NCI-H2081 treated with DMSO at 0.1 percent for 48 hours (cell line): ENCODE measurements at places on chromosomes 5 and 9.
A peak's percentile ranks its signal among the peaks of the same experiment; 100 is the strongest.

DNA sequence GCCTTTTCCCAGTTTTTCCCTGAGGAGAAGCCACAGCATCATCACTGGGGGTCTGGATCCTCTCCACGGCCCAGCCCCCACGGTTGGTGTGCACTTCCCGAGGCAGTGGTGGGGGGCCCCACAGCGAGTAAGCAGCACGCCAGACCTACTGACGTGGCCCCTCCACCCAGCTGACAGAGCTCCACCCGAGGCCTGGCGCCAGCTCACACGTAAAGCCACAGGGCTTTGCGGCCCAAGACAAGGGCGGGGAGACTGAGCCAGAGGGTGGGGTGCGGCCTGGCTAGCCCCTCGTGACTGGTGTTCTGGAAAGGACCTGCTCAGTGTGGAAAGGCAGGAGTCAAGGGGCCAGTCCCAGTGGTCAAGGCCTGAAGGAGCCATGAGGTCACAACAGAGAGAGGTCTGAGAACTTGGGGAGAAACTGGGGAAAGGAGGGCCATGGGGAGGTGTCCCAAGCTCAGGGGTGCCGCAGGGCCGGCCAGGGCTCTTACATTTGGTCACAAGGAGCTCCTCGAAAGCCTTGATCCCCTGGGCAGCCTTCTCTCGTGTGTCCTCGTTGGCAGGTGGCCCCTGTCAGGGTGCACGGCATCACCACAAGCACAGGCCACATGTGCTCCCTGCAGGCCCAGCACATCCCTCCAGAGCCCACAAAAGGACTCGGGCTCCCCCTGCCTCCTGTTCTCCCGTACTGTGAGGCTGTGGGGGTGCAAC lies 5.5 kb downstream of the SNAPC4 start:
- no peak for DNase-seq

DNA sequence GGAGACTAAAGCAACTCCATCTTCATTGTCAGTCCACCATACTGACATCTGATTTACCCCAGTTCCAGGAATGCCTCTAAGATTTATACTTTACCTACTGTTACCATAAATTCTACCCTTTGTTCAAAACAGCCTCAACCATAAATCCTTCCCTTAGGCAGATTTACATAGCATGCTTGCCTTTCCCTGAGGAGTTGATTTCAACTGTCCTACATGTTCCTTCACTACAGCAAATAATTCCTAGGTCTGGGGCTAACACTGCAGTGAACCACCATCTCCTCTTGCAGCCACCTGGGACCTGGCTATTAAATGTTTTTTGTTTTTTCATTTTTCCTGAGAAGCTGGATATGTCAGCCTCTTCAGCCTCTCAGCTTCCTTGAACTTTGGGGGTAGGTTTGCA lies 166.9 kb upstream of the PDE4D start:
- no peak for DNase-seq

DNA sequence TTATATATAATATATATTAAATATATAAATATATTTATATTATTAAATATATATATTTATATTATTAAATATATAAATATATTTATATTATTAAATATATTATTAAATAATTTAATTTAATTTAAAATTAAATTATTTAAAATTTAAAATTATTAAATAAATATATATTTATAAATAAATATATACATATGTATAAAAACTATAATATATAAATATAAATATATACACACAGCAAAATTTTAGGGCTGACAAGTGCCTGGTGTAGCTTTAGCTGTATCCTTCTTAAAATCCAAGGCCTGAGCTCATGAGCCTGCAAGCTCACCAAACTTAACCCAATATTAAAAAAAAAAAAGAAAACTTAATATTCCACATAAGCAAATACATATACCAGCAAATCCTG lies 53.2 kb downstream of the UBAP2 start:
- no peak for DNase-seq

- DNase-seq, result no peak
Observed at GRCh38 chr5:84118551-84118950, 266.1 kb downstream of the EDIL3 start.

DNA sequence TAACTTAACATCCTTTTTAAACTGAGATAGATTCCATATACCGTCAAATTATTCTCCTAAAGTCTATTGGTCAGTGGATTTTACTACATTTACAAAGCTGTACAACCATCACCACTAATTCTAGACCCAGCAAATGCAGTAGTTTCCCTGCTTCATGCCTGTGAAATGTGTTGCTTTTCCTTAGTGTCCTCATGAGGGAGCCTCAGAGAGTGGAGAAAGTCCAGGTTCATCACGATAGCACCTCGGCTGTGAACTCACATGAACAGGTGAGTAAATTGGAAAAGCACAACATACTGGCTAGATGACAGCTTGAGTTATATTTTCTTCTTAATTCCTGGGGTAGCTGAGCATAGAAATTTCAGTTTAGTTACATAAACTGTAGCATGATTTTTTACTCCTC lies 653.7 kb downstream of the MTRR start:
- no peak for DNase-seq

DNA sequence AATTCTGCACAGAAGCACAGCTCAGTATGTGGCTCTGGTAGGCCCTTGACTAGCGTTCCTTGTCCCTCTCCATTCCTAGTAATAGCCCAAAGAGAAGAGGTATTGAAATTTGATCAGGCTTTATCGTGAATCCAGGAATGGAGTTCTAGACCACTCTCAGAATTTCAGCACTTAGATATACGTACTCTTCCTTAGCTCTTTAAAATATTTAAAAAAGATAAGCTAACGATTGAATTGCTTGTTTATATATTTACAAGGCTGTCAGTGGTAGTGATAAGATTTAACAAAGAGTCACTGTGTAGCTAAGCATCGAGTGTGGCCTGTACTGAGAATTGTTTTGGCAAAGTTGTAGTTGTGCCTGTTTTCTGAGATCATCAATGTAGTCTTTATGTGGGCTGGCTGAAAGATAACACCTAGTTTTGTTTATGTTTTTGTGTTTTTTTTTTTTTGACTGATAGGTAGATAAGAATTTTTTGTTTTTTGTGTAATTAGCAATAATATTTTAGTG lies 2.5 kb downstream of the KIAA1958 start:
- no peak for DNase-seq

- DNase-seq, result no peak
Observed at GRCh38 chr5:89968958-89969381, 440.6 kb downstream of the CETN3 start.

DNA sequence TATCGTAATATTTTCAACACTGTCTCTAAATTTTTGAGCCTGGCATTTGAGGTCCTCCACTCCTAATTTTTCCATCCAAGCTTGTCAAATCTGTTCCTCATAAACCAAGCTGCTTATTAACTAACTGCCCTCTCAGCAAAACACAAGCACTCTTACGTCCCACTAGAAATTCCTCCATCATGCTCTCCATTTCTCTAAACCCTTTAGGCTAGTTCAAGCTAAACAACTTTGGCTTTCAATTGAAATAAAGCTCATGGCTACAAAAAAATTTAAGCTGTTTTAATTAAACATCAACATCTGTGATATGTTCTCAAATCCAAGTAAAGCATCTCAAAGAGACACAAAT lies 45.7 kb downstream of the RNF145 start:
- DNase-seq, result no peak

DNA sequence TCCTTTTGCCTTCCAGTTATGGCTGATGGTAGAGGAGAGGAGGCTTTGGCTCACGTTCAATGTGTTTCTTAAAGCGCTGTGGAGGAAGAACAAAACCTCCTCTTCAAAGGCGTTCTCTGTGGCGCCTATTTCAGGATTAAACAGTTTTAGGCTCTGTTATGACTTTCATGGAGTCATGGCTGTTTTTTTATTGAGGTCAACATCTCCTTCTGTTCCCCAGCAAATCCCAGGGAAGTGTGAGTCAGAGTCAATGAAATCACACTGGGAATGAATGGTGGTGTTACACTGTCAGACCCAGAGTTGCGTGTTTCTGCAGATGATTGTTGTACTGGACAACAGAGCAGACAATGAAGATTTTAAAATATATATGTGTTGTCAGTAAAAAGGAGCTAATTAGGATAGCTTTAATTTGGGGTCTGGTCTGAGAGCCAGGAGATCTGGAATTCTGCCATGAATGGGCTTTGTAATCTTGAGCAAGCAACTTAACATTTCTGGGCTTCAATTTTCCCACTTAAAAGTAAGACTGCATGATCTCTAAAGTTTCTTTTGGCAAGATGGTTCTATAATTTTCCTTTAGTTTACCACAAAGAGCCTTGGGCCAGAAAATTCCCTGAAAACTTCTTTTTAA lies 240.7 kb downstream of the CSNK1G3 start:
- DNase-seq, result no peak

DNA sequence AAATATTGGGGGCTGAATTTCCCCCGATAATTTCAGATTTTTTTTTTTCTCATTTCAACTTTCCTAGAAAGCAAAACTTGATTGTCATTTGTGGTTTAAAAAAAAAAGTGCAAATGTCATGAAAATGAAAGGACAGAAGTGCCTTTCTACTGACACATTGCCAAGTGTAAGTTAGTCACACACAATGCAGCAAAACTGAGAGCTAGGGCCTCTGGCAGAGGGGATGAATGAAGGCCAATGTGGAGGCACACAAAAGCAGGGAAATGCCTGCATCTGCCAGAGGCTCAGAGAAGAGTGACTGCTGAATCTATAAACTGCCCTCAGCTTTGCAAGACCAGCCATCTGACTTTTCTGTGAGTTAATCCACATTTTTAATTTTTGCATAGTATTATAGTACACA lies 6.8 kb upstream of the IFNA5 start:
- no peak for DNase-seq

GRCh38 chr5:141003791-141004611 lies 37.7 kb downstream of the PCDHAC2 start:
- DNase-seq, result peak; percentile 58

GRCh38 chr5:44389823-44390143 lies 563 bp upstream of the FGF10 start:
- no peak for DNase-seq

DNA sequence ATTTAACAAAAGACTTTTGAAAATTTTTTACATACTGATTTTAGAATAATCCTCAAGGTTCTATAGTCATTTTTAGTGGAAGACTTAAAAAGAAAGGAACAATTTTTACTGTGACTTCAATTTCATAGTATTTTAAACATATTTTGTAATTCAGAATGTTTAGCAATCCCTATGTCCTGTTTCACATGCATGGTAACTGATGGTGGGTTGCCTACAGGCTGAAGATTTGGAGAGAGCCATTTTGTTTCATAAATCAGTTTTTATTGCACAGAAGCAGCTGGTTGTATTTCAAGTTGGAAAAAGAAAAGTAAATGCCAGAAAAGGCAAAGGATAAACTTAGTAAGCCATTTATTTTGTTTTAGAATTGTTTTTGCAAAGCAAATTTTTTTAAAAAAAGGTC lies 24.0 kb downstream of the STARD4 start:
- no peak for DNase-seq

DNA sequence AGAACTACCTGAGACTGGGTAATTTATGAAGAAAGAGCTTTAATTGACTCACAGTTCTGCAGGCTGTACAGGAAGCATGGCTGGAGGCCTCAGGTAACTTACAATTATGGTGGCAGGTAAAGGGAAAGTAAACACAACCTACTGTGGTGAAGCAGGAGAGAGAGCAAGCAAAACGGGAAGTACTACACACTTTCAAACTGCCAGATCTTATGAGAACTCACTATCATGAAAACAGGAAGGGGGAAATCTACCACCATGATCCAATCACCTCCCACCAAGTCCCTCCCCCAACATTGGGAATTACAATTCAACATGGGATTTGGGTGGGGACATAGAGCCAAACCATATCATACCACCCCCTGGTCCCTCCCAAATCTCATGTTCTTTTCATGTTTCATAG lies 58.7 kb upstream of the GPR151 start:
- no peak for DNase-seq
